Osteoblast (primary cell): ENCODE measurements at places on chromosomes 3 and 15. TPM values are rescaled to one million over a fixed set of nuclear protein-coding genes. Genes with fewer than 3 reads are reported as not detected.

DNA sequence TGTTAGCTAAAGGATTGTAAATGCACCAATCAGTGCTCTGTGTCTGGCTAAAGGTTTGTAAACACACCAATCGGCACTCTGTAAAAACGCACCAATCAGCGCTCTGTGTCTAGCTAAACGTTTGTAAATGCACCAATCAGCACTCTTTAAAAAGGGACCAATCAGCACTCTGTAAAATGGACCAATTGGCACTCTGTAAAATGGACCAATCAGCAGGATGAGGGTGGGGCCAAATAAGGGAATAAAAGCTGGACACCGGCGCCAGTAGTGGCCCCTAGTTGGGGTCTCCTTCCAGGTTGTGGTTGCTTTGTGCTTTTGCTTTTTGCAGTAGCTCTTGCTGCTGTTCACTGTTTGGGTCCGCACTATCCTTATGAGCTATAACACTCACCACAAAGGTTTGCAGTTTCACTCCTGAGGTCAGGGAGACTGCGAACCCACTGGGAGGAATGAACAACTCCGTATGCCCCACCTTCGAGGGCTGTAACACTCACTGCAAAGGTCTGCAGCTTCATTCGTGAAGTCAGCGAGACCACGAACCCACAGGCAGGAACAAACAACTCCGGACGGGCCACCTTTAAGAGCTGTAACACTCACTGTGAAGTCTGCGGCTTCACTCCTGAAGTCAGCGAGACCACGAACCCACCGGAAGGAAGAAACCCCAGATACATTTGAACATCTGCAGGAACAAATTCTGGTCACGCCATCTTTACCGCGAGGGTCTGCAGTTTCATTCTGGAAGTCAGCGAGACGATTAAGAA is 1.1 kb upstream of the SUCLG2 start:
- peak overlapping the region; percentile 93 for H3K27ac ChIP-seq
- H3K4me3 ChIP-seq, result peak overlapping the region; percentile 86
- no peaks in the 10 kb centered on the region for H3K36me3 ChIP-seq
- no peak for DNase-seq
- no peaks in the 10 kb centered on the region for H3K27me3 ChIP-seq
- H3K4me1 ChIP-seq, result peaks cover 17% of the 10 kb centered on the region

GRCh38 chr3:171459137-171459941 is 866 bp downstream of the TNIK start:
- H3K4me3 ChIP-seq, result peak overlapping the region; percentile 70
- no peak overlapping the region for H3K27ac ChIP-seq
- no peaks in the 10 kb centered on the region for H3K36me3 ChIP-seq
- no peak for DNase-seq
- peaks cover 21% of the 10 kb centered on the region for H3K4me1 ChIP-seq

DNA sequence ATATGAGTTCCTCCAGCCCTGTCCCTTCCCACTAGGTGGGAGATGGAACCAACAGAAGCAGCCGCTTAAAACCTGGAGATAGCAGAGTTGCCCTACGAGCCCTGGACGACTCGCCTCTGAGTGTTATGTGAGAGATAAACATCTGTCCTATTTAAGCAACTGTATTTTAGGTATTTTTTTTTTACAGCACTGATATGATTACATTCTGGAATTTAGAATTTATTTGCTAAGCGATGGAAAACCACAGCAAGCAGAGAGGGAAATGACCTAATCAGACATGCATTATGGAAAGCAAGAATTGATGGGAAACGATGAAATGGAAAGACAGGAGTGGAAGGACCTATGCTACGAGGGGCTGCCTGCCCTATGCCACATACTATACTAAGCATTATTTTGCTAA is 379.0 kb upstream of the IL12A start:
- H3K27ac ChIP-seq, result no peak overlapping the region
- peaks cover 8% of the 10 kb centered on the region for H3K4me1 ChIP-seq
- DNase-seq, result no peak
- H3K27me3 ChIP-seq, result no peaks in the 10 kb centered on the region
- no peaks in the 10 kb centered on the region for H3K36me3 ChIP-seq

The CNTN4 gene
- under 0.01 TPM in 1 of 2 replicates, not detected in the other for total RNA-seq

GRCh38 chr3:34284959-34285826 is 486.8 kb downstream of the PDCD6IP start:
- DNase-seq, result no peak
- no peaks in the 10 kb centered on the region for H3K27me3 ChIP-seq

DNA sequence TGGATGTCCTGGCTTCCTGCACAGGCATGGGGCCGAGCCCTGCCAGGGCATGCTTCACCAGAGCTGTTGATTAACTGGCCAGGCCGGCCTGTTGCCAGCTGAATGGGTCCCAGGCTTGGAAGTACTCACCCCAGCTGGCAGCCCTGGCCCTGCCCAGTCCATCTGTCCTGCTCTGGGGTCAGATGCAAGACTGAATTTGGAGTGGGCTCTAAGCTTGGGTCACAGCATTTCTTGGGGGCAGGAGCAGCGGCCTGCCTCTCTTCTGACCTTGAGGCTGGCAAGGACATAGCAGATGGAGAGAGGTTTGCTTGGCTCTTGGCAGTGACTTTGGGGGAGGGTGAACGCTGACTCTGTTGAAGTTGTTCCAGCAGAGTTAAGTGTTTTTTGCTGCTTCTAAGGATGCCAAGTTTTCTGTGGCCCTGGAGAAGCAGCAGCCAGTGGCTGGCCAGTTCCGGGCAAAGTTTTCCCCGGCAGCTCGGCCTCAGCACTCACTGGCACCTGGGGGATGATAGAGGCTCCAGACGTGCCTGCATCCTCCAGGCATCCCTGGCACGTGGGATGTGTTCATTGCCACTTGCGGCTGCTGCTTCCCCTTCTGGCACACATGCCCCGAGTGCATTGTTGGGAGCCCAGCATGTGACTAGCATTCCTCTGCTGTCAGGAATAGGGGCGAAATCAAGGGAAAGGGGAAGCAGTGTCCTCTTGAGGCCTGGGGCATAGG is 22.9 kb downstream of the PDIA5 start:
- DNase-seq, result no peak
- H3K4me3 ChIP-seq, result no peak overlapping the region
- H3K27me3 ChIP-seq, result no peaks in the 10 kb centered on the region
- peaks cover 23% of the 10 kb centered on the region for H3K4me1 ChIP-seq
- no peak overlapping the region for H3K27ac ChIP-seq
- H3K36me3 ChIP-seq, result peaks cover 30% of the 10 kb centered on the region

DNA sequence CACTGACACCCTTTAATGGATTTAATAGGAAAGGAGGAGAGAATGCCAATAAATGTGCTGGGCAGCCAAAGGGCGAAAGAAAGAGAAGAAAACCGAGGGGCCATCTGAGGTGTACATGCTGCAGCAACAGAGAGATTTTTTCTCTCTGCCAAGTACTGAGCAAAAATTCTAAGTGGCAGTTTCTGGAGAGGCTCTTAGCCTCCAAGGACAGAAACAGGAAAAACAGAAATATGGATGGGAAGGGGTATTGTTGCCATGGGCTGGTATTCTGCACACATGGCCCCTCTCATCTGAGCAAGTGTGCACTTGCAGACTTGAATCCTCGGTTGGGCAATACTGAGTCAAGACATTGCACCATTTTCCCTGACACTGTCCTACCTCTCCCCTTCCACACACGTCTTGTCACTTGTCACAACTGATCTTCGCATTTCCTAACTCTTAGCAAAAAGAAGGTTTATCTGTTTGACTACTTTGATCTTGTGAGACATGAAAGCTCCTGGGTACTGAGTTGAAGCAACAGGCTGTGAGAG is 73.9 kb downstream of the PRICKLE2 start:
- H3K27ac ChIP-seq, result peak overlapping the region; percentile 55
- H3K27me3 ChIP-seq, result no peaks in the 10 kb centered on the region
- no peak overlapping the region for H3K4me3 ChIP-seq
- peaks cover 29% of the 10 kb centered on the region for H3K36me3 ChIP-seq
- H3K4me1 ChIP-seq, result peaks cover 3% of the 10 kb centered on the region

- no peak for DNase-seq
- H3K36me3 ChIP-seq, result no peaks in the 10 kb centered on the region
- H3K4me1 ChIP-seq, result peaks cover 10% of the 10 kb centered on the region
- no peaks in the 10 kb centered on the region for H3K27me3 ChIP-seq
- H3K4me3 ChIP-seq, result no peak overlapping the region
Observed at GRCh38 chr3:134748698-134749097, 46.4 kb upstream of the EPHB1 start.

DNA sequence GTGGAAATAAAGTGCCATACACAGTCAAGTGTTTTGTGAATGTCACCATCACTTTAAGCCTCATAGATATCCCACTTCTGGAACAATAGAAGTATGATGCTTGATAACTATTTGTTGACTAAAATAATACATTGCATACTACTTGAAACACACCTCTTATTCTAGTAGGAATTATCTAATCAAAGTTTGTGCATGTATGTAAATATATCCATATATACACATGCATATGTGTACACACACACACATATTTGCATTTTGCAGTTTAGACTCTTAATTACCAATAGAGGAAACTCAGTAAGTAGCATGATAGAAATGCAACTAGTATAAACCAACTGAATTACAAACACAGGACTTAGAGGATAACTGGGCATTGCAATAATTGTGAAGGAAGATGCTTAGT is 1084.1 kb downstream of the FHIT start:
- no peak for DNase-seq
- H3K27ac ChIP-seq, result no peak overlapping the region
- no peaks in the 10 kb centered on the region for H3K36me3 ChIP-seq
- no peaks in the 10 kb centered on the region for H3K27me3 ChIP-seq
- H3K4me1 ChIP-seq, result no peaks in the 10 kb centered on the region

DNA sequence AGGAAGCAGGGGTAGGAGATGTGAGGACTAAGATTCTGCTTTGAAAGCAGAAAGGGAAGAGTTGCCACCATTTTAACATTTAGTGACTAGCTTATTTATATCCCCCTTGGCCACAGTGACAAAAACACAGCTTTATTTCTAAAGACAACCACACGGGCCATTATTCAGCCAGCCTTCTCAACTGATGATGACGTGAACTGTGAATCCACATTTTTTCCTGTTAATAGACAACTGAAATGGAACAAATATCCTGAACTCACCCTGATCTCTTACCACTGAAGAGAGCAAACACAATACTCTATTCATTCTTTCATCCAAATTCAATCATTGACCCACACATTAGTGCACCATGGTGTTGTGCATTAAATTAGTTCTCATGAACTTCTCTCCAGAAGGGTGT is 145.1 kb downstream of the TNIK start:
- H3K4me3 ChIP-seq, result no peak overlapping the region
- peaks cover 17% of the 10 kb centered on the region for H3K27me3 ChIP-seq
- H3K27ac ChIP-seq, result no peak overlapping the region
- no peaks in the 10 kb centered on the region for H3K36me3 ChIP-seq

DNA sequence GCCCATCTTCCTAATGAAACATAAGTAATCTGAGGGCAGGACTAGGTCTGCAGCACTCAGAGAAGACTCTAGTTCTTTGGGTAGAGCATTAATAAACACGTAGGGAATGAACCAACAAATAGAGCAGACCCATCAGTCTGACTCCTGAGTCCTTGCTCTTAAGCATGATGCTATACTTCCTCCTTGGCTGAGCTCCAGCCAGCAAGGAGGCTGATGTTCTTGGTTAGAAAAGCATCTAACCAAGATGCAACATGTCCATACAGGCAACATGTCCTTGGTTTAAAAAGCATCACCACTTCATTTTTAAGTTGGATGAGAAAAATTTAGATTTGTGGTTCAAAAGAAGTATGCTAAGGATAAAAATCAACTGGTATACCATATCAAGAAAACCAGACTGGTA is 8.5 kb upstream of the MYH15 start:
- H3K27ac ChIP-seq, result no peak overlapping the region
- no peaks in the 10 kb centered on the region for H3K27me3 ChIP-seq
- no peaks in the 10 kb centered on the region for H3K4me1 ChIP-seq
- no peak overlapping the region for H3K4me3 ChIP-seq
- H3K36me3 ChIP-seq, result no peaks in the 10 kb centered on the region
- DNase-seq, result peak; percentile 1

DNA sequence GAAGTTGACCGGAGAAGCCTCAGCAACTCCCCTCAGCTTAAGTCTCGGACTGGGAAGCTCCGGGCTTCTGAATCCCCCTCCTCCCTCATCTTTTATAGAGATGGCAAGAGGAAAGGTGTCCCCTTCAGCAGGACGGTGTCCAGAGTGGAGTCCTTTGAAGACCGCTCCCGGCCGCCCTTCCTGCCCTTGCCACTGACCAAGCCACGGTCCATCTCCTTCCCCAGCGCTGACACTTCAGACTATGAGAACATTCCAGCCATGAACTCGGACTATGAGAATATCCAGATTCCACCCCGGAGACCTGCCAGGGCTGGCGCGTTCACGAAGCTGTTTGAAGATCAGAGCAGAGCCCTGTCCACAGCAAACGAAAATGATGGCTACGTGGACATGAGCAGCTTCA is 2.4 kb downstream of the FGD5 start:
- no peaks in the 10 kb centered on the region for H3K36me3 ChIP-seq
- H3K4me1 ChIP-seq, result no peaks in the 10 kb centered on the region
- DNase-seq, result no peak

- H3K4me3 ChIP-seq, result no peak overlapping the region
- DNase-seq, result no peak
- H3K4me1 ChIP-seq, result no peaks in the 10 kb centered on the region
- H3K27ac ChIP-seq, result no peak overlapping the region
- no peaks in the 10 kb centered on the region for H3K36me3 ChIP-seq
- H3K27me3 ChIP-seq, result no peaks in the 10 kb centered on the region
Observed at GRCh38 chr3:87696124-87697013, 362.4 kb downstream of the CGGBP1 start.

DNA sequence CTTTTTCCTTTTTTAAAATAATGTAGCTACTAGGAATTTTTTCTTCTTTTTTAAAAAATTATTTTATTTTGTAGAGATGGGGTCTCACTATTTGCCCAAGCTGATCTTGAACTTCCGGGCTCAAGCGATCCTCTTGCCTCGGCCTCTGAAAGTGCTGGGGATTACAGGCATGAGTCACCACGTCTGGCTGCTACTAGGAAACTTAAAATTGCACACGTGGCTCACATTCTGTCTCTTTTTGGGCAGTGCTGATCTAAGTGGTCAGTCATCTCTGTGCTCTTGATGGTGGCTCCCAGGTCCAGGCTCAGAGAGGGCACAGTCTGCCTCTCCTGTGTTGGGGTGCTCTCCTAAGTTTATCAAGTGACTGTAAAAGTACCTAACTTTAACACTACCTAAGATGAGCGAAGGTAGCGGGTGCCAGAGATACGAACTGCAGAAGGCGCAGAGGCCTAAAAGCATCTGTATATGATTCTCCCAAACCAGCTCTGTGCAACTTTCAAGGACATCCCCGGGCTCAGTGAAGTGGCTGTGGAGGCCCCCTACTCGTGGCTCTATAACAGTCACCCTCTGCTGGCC is 52.9 kb upstream of the SEC13 start:
- peaks cover 21% of the 10 kb centered on the region for H3K4me1 ChIP-seq
- H3K36me3 ChIP-seq, result no peaks in the 10 kb centered on the region
- H3K4me3 ChIP-seq, result no peak overlapping the region
- DNase-seq, result no peak
- no peak overlapping the region for H3K27ac ChIP-seq

DNA sequence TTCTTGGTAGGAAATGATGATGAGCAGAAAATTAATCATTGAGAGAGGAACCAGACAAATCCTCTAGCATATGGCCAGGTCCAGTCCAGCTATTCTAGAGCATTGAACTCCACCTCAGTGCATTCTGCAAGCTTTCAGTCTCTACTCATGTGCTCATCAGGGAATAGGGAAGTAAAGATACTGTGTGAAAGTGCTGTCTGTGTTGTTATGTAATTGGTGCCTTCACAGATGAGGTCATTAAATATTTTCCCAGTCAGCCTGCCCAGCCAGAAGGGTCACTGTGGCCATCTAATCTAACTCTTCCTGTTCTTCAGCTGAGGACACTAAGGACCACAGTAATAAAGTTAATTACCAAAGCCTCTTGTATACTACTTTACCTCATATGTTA is 28.2 kb downstream of the C3orf62 start:
- peaks cover 2% of the 10 kb centered on the region for H3K4me1 ChIP-seq
- peak overlapping the region; percentile 33 for H3K27ac ChIP-seq
- H3K36me3 ChIP-seq, result peaks cover 5% of the 10 kb centered on the region
- peak; percentile 80 for DNase-seq

The SLC7A14 gene
- total RNA-seq, result 0.29 and 0.36 TPM in 2 replicates
